ENCODE measurements at places on chromosomes 1 and 21. TPM values are rescaled to one million over a fixed set of nuclear protein-coding genes. Genes with fewer than 3 reads are reported as not detected.

DNA sequence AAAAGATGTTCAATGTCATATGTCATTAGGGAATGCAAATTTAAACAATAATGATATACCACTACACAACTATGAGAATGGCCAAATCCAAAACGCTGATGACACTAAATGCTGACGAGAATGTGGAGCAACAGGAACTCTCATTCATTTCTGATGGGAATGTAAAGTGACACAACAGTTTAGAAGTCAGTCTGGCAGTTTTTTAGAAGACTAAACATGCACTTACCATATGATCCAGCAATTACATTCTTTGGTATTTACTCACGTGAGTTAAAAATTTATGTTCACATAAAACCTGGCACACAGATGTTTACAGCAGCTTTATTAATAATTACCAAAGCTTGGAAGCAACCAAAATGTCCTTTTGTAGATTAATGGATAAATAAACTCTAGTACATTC, 110.4 kb upstream of the C1orf21 start:
- no peak for DNase-seq
- H3K36me3 ChIP-seq = no peaks in the 10 kb centered on the region
- peaks cover 7% of the 10 kb centered on the region for H3K4me1 ChIP-seq
- H3K4me3 ChIP-seq = no peak overlapping the region

GRCh38 chr1:153374071-153374470, 1.4 kb downstream of the S100A12 start:
- H3K4me1 ChIP-seq = no peaks in the 10 kb centered on the region
- no peak overlapping the region for H3K27ac ChIP-seq
- no peak overlapping the region for H3K4me3 ChIP-seq
- no peak for DNase-seq
- H3K36me3 ChIP-seq = no peaks in the 10 kb centered on the region
- H3K27me3 ChIP-seq = peaks cover 4% of the 10 kb centered on the region

GRCh38 chr1:52867087-52867863, 24.7 kb downstream of the ZYG11A start:
- no peak overlapping the region for H3K27ac ChIP-seq
- H3K4me3 ChIP-seq = no peak overlapping the region
- no peaks in the 10 kb centered on the region for H3K36me3 ChIP-seq
- no peaks in the 10 kb centered on the region for H3K4me1 ChIP-seq

- no peak overlapping the region for H3K27ac ChIP-seq
- no peak overlapping the region for H3K4me3 ChIP-seq
- H3K27me3 ChIP-seq = no peaks in the 10 kb centered on the region
- H3K4me1 ChIP-seq = no peaks in the 10 kb centered on the region
These were observed 122.2 kb upstream of the BEND5 start for GRCh38 chr1:48898894-48899293.

DNA sequence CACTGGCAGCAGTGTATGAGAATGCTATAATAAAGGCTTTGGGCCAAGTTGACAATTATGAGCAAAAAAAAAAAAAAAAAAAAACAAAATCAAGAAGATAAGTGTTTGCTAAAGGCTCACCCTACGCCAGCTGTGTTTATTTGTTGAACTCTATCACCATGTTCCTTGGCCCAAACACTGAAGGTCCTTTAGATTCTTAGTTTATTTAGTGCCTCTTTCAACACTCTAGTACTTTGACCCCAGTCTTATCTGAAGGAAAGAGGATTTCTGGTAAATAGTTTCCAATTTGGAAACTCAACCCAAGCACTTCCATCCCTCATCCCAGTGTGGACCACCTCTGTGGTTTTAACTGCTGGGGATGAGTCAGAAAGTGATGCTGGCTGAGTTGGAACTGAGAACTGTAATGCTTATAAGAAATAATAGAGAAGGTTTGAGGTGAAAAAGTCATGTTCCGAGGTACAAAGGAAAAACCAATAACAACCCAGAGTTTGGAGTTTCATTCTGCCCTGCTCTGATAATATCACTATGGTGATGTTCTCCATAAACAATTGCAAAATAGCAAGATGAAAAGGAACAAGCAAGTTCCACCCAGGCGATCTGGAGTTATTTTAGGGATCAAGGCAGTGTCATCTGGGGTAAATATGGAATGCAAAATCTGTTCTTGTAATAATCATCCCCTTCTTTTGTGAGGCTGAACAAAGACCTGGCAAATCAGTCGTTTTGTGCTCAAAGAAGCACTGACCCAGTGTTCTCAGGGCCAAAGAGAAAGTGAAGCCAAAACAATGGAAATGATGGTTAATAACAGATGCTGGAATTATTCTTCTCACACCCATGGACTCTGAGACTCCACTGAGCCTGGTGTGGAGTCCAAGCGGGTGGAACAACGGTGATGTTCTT, 19.7 kb upstream of the CAPZB start:
- peak overlapping the region; percentile 45 for H3K27ac ChIP-seq
- no peaks in the 10 kb centered on the region for H3K36me3 ChIP-seq

DNA sequence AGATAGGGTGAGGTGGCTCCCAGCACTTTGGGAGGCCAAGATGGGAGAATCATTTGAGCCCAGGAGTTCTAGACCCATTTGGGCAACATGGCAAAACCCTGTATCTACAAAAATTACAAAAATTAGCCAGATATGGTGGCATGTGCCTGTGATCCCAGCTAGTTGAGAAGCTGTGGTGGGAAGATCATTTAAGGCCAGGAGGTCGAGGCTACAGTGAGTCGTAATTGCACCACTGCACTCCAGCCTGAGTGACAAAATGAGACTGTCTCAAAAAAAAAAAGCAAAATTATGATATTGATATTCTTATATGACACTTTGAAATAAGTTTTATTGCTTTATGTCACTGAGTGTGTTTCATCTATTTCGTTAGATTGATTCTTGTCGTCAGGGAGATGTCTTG, 7.4 kb downstream of the ACADM start:
- H3K36me3 ChIP-seq = peaks cover 21% of the 10 kb centered on the region
- peaks cover 12% of the 10 kb centered on the region for H3K4me1 ChIP-seq
- no peak overlapping the region for H3K27ac ChIP-seq

DNA sequence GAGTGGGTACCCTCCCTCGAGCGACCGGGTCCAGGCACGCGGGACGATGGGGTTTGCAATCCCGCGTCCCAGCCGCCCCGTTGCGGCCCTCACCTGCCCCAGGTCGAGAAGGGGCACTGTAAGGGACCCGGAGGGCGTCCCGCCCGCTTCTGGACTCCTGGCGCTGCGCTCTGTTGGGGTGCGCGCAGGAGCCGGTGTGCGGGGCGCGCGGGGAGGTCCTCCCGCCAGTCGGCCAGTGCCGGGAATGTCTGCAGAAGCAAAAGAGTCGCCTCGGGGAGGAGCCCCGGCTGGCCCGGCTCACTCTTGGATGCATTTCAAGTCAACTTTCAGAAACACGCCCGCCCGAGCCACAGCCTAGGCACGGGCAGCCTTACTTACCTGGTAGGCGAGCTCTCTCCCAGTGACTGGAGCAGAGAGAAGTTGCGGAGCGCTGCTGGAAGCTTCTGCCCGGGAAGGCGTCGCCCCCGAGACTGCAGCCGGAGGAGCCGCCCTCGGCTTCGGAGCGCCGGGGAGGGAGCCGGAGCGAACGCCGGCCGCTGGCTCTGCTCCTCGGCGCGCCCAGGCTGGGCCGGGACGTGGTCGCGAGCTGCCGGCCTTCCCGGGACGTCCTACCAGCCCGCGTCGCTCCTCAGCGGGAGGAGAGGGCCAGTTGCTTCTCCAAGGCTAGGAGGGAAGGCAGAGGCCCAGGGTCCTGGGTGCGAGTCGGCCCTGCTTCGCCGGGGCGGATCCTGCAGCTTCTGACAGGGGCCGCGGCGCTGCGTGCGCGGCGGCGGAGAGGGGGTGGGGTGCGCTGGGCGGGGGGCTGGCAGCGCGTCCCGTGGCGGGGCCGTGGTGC, at the start of gene LMX1A:
Gene LMX1A, minus strand, starts transcription at position 739 of the 835 bp plus-strand sequence. CDS start 1,156 bp downstream, outside the sequence.
- no peaks in the 10 kb centered on the region for H3K4me1 ChIP-seq
- H3K27ac ChIP-seq = no peak within 1 kb of the TSS
- DNase-seq = no peak
- peaks cover 51% of the 10 kb centered on the region for H3K27me3 ChIP-seq

DNA sequence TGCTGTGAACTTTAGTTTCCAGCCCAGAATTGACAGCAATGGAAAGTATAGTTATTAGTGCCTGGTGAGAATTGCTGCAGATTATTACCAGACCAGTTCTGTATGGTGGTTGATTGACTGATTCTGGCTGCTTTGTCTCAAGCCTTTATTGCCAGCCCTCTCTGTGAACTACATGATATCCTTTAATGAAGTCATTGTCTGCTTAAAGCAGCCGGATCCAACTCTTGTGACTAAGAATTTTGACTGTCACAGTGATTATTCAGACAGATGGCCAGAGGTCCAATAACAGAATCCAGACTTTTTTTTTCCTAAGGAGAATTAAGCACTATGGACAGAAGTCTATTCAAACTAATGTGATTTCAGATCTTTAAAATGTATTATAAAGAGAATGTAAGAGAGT, 1548.6 kb upstream of the B3GALT2 start:
- no peaks in the 10 kb centered on the region for H3K27me3 ChIP-seq
- no peak overlapping the region for H3K4me3 ChIP-seq
- no peak overlapping the region for H3K27ac ChIP-seq
- no peaks in the 10 kb centered on the region for H3K4me1 ChIP-seq
- no peaks in the 10 kb centered on the region for H3K36me3 ChIP-seq
- DNase-seq = no peak

DNA sequence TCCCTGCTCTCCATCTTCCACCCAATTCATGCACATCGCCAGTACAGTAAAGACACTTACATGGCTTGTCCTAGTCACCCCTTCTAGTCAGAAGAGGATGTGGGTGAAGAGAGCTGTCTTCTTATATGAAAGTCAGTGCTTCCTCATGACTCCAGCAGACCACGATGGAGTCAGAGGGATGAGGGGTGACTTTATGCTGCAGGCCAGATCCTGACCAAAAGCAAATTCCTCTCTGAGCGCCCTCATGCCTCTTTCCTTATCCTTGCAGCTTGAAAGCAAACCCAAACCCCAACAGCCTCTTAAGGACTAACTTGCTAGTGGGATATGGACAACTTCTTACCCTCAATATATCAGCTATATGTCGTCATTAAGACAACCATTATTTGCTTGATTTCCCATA, 348.2 kb upstream of the DUSP10 start:
- H3K27me3 ChIP-seq = no peaks in the 10 kb centered on the region
- H3K36me3 ChIP-seq = no peaks in the 10 kb centered on the region
- DNase-seq = no peak
- H3K27ac ChIP-seq = peak overlapping the region; percentile 55

DNA sequence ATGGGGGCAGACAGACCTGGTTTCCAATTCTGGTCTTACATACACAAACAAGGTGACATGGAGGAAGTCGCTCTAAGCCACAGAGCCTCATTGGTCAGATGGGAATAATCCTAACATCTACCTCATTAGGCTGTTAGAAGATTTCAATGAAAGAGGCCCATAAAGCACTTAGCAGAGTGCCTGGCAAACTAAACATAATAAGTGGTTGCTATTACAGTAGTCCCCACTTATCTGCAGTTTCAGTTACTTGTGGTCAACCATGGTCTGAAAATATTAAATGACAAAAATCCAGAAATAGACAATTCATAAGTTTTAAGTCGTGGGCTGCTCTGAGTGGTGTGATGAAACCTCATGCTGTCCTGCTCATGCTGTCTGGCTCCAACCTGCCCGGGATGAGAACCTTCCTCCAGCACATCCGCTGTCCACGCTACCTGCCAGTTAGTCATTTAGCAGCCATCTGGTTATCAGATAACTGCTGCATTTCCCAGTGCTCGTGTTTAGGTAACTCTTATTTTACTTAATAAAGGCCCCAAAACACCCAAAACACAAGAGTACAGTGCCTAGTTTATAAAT, 112.3 kb downstream of the DDX20 start:
- 0 out of 2 replicates have a peak, but pooled peaks cover 7% of the 10 kb centered on the region for H3K27me3 ChIP-seq
- H3K4me1 ChIP-seq = no peaks in the 10 kb centered on the region
- no peak overlapping the region for H3K4me3 ChIP-seq
- no peak overlapping the region for H3K27ac ChIP-seq
- no peaks in the 10 kb centered on the region for H3K36me3 ChIP-seq

DNA sequence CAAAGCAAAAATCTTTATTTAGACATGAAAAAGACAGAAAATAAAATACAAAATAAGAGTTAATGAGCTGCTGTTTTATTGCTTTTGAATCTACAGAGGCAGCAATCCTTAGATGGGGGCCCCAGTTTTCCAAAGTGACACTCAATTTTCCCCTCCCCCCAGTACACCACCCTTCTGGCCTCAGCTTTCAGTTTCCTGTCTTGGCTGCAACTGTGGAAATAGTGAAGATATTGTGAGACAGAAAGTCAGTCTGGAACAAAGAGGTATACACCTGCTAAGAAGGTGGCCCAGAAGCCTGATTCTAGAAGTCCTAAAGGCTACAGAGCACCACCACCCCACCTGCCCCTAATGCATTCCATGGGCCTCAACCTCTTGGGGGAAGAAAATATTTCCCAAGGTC, 1.1 kb upstream of the MTMR11 start:
- peaks cover 5% of the 10 kb centered on the region for H3K36me3 ChIP-seq
- no peak overlapping the region for H3K4me3 ChIP-seq
- no peaks in the 10 kb centered on the region for H3K27me3 ChIP-seq
- DNase-seq = no peak

- no peaks in the 10 kb centered on the region for H3K36me3 ChIP-seq
- no peaks in the 10 kb centered on the region for H3K4me1 ChIP-seq
- DNase-seq = no peak
- H3K27ac ChIP-seq = no peak overlapping the region
- no peak overlapping the region for H3K4me3 ChIP-seq
These were observed 33.9 kb upstream of the RGS8 start for GRCh38 chr1:182718311-182718710.

DNA sequence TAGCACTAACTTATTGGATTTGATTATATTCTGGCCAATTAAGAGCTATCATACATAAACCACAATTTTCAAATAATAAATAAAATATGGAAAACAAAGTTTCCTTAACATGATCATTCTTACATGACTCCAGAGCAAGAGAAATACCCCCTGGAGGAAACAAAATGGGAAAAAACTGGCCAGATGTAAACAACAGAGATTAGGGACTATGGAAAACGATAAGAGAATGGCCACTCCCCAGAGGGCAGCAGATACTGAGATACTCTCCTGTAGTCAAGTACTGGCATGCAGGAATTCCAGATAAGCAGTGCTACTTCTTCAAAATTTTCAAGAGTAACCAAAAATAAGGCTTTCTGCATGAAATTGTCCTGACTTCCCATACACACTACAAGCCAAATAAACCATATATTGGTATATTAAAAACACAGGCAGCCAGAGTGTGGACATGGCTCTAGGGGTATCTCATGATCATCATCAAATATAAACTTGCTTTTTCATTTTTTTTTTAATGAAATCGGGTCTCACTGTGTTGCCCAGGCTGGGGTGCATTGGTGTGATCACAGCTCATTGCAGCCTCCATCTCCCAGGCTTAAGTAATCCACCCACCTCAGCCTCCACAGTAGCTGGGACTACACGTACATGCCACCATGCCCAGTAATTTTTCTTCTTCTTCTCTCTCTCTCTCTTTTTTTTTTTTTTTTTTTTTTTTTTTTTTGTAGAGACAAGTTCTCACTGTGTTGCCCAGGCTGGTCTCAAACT, 118.5 kb downstream of the EIF4G3 start:
- no peaks in the 10 kb centered on the region for H3K27me3 ChIP-seq
- peak; percentile 30 for DNase-seq
- H3K27ac ChIP-seq = no peak overlapping the region
- H3K36me3 ChIP-seq = no peaks in the 10 kb centered on the region

- peaks cover 61% of the 10 kb centered on the region for H3K36me3 ChIP-seq
- no peaks in the 10 kb centered on the region for H3K27me3 ChIP-seq
- no peak for DNase-seq
These were observed 16.5 kb upstream of the A3GALT2 start for GRCh38 chr1:33337441-33337840.

The FAM151A gene
- polyA plus RNA-seq = not detected

The GBP1 gene
- polyA plus RNA-seq = 7.4 TPM

The CR1L gene
- not detected for polyA plus RNA-seq

The KRTAP12-2 gene
- not detected for polyA plus RNA-seq

The FLG2 gene
- not detected for polyA plus RNA-seq

The MRPS14 gene
- polyA plus RNA-seq = 18.2 TPM

The MAP10 gene
- 0.45 TPM for polyA plus RNA-seq

The PAQR6 gene
- 2.4 TPM for polyA plus RNA-seq

Measured in SK-N-SH (cell line).